Stimulated activated naive CD4-positive, alpha-beta T cell (primary cell): ENCODE measurements at places on chromosomes 1 and 21.

DNA sequence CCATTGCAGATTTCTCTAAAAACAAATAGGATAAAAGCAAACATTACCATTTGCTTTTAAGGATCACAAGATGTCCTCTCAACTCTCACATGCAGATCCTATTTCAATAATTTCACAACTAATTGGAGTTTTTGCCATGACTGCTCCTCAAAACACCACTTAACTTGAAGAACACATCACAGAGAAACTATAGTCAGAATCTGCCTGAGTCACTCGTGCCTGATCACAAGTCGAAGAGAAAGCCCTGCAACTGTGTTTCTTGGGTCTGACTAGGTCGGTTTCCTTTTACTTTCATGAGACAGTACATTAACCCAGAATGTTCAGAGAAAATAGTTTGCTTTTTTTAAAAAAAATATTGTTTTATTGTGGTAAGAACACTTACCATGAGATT lies 46.3 kb upstream of the SMYD2 start:
- no peak for DNase-seq

DNA sequence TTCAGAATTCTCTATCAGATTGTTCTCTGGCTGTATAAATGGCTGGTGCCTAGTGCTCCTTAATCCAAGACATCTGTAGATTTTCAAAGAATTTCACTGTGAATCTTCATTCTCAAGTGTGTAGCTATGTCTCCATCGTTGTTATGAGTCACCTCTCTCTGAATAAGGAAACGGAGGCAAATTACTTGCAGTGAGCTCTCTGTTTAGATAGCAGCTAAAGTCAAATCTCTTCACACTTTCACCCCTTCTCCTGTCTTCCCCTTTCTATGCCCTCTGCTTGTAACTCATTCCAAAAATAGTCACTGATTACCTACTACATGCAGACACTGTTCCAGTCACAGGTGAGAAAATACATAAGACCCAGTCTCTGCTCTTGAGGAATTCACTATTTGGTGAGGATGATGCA lies 39.7 kb downstream of the CHML start:
- no peak for DNase-seq

GRCh38 chr1:173682184-173682583 lies 12.5 kb upstream of the ANKRD45 start:
- DNase-seq: no peak

DNA sequence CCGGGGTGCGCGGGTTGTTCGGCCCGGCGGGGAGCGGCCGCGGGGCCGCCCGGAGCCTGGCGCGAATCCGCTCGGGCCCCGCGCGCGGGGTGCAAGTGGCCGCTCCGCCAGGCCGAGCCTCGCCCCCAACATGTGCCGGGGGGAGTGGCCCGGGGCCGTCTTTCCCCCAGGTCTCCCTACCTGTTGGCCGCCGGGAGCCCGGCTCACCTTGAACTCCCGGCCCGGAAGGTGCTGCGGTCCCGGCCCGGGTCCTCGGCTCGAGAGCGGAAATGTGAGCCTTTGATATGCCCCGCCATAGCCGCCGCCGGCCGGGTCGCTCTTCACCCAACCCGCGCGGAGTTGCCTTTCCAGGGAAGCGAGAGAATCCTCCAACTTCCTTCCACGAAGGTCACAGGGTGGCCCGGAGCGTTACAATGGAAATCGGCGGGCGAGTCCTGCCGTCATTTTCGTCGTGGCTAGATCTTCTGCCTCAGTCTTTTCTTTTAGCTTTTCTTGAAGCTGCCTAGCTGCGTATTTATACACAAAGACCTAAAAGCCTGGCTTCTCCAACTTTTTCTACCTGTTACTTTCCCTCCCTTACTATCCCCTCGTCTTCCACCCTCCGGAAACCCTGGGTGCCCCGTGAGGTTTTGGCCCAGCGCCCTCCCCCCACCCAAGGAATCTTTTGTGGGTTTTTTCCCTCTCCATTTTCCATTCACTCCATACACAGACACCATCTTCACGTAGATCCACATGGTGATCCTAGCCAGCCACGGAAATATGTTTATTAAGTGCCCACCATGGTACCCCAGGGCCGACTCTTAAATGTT lies 867 bp downstream of the PTGFRN start:
- peak; percentile 11 for DNase-seq

- DNase-seq: no peak
Observed at GRCh38 chr21:35346697-35347096, 297.6 kb upstream of the RUNX1 start.

GRCh38 chr1:76799700-76800099 lies 67.6 kb upstream of the ST6GALNAC5 start:
- DNase-seq: no peak

GRCh38 chr1:227797144-227797543 lies 18.3 kb upstream of the PRSS38 start:
- DNase-seq: no peak

- DNase-seq: no peak
Observed at GRCh38 chr1:59438058-59438560, 141.2 kb downstream of the FGGY start.

GRCh38 chr1:244876228-244876910 lies 12.0 kb upstream of the HNRNPU start:
- no peak for DNase-seq

- DNase-seq: no peak
Observed at GRCh38 chr1:11707621-11708276, 16.2 kb downstream of the DRAXIN start.

DNA sequence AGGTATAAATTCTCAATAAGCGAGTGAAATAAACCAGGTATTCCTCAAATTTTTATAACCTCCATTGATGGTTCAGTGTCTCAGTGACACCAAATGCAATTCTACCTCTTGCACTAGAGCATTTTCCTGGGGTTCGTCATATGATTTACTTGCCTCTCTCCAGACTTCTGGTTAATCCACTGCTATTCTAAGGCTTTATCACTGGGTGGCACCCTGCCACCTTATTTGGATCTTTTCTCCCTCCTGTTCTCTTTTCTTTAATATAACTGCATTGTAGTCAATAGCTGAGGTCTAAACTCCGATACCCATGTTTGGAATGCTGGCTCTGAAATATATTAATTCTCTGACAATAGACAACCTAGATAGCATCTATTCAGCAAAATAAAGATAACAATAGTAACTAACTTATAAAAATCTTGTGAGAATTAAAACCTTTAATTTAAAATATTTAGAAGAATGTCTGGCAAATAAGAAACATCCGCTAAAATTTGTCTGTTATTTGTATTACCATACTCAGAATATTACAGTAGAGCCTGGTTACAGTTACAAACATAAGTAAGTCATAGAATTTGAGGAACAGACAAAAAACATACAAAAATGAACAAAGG lies 436.4 kb downstream of the PLA2G4A start:
- no peak for DNase-seq

DNA sequence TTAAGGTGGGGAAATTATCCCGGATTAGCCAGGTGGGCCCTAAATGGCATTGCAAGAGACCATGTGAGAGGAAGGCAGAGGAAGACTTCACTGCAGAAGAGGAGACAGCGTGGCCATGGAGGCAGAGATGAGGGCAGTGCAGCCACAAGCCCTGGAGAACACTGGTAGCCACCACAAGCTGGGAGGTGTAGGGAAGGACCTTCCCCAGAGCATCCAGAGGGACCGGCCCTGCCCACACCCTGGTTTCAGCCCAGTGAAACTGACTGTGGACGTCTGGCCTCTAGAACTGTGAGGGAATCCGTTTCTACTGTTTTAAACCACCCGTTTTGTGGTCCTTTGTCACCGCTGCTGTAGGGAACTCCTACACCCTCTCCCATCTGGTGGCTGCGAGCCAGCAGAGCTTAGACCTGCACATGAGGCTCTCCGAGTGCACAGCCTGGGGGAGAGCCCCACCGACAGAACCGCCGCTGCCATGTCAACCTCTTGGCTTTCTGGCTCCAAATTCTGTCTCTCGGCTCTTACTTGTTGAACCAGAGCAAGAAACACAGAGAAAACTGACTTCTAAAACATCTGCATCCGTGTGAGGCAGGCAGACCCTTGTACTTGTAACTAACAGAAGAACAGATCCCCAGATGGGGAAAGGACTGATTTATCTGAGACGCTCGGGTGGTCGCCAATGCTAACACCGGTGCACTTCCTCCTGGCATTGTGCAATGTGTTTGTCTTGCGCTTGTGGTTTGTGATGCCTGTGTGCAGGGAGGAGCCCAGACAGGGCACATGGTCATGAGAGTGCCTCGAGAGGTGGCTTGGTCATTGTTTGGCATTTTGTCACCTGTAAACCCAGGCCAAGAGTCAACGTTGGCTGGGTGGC lies 90.8 kb upstream of the TMPRSS2 start:
- no peak for DNase-seq

- no peak for DNase-seq
Observed at GRCh38 chr1:195045072-195045471, 1563.2 kb downstream of the KCNT2 start.

DNA sequence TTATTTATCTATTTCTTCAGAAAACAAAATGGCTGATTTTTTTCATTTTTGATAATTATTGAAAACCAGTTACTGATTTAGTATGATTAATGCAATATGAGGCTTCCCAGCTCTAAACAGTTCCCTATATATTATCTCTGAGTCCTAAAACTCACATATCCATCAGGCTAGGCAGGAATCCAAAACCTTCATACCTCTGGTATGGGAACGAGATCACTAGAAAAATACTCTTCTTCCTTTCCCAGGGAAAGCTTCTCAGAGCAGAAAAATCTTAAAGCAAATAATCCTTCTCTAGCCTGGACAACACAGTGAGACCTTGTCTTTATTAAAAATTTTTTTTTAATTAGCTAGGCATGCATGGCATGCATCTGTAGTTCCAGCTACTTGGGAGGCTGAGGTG lies 42.5 kb downstream of the KDM5B start:
- no peak for DNase-seq

DNA sequence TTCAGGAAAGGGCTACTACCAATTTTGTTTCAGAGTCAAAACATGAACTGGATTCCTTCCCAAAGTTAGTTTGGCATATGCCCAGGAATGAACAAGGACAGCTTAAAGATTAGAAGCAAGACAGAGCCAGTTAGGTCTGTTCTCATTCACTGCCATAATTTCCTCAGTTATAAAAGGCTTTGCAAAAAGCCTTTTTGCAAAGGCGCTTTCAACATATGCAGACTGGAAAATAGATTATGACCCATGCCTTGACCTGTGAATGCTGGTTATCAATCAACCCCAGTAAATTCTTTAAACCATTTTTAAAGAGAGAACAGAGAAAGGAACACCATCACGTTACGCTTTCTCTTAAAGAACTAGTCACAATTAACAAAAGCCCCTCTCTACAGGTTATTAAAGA lies 1.7 kb upstream of the FRRS1 start:
- no peak for DNase-seq

GRCh38 chr1:3283849-3284248 lies 170.6 kb upstream of the ARHGEF16 start:
- DNase-seq: no peak
